ENCODE measurements at places on chromosomes 4 and X.
A peak's percentile ranks its signal among the peaks of the same experiment; 100 is the strongest.

- DNase-seq, result no peak
Observed at GRCh38 chr4:108900018-108900580, 137.2 kb upstream of the ETNPPL start.

- DNase-seq, result no peak
Observed at GRCh38 chrX:153304988-153305736, 16.4 kb downstream of the PNMA6F start.

DNA sequence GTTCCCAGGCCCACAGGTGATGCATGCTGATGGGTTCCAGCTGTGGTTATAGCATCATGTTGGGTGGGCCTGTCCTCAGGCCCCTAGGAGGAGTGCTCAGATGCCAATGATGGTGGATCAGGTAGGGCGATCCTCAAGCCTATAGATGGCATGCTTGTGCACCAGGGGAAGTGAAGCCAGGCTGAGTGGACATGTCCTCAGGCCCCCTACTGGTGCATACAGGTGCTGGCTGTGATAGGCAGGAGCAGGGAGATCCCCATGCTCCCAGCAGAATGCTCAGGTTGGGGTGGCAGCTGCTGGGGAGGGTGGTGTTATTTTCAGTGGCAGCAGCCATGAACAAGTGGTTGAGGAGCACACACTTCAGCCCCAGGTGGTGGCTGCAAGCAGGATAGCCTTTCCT lies 96.0 kb downstream of the SMARCA1 start:
- no peak for DNase-seq

DNA sequence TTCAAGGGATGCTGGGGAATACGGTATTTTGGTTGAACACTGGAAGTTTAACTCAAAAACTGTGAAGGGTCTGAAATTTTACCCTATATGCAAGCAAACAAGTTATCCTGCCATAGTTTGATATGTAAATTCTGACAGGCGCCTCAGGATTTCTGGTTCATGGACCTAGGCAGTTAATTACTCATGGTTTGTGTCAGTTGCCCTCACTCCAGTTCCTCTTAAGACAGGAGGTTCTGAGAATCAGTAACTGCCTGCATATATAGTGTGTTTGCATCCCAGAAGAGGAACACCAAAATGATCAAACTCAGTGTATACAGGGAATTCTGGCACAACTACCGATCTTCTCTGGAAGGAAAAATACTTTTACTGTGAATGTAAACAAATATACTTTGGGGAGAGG lies 360.4 kb upstream of the NWD2 start:
- no peak for DNase-seq

- DNase-seq, result no peak
Observed at GRCh38 chrX:122094611-122095010, 1047.2 kb downstream of the GLUD2 start.

- DNase-seq, result no peak
Observed at GRCh38 chrX:135396566-135396965, 25.2 kb upstream of the SMIM10L2A start.

- DNase-seq, result no peak
Observed at GRCh38 chr4:62917649-62918048, 1491.6 kb downstream of the TECRL start.

- DNase-seq, result no peak
Observed at GRCh38 chr4:57097711-57098110, 12.5 kb downstream of the IGFBP7 start.

GRCh38 chr4:92071587-92071986 lies 232.2 kb upstream of the GRID2 start:
- DNase-seq, result no peak

GRCh38 chr4:71195924-71196323 lies 142.9 kb upstream of the SLC4A4 start:
- no peak for DNase-seq

DNA sequence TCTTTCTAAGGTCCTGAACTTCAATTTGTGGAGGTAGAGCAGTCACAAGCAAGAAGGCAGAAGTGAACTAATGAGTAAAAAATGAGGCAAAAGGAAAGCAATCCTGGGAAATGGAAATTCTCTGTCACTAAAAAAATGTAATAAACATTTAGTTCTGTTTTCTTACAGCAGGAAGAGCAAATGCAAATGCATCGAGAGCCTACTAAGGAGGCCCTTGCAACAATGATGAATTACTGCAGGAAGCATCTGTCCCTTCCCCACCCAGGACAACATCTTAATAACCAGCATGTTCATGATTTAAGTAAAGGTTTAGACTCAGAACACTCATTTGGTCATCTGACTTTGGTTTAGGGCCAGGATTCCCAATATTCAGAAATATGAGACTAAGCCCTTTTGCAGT lies 341.4 kb upstream of the NOCT start:
- no peak for DNase-seq

DNA sequence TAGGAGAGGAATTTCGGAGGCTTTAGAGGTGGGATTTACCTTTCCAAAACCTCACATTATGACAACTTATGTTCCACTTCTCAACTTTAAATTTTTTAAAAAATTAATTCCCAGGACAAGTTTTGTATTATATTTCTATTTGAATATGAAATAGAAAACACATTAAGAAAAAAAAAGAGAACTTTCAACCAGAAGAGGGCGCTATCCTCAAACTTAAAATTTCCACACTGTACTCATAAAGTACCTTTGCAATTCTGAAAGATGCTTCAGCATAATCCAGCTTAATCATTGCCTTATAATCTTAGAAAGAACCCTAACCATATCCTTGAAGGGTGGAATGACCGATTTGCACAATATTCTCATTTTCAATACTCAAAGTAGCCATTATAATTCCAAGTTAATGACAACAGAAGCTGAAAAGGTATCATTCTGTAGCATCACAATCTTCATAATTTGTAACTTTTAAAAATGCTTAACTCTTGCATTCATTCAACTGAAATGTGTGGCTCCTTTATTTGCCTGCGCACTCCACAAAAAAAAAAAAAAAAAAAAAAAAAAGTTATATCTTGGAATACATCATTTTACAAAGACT lies 158.0 kb downstream of the KCNIP4 start:
- no peak for DNase-seq

GRCh38 chr4:182310316-182310715 lies 67.1 kb downstream of the TENM3 start:
- no peak for DNase-seq

DNA sequence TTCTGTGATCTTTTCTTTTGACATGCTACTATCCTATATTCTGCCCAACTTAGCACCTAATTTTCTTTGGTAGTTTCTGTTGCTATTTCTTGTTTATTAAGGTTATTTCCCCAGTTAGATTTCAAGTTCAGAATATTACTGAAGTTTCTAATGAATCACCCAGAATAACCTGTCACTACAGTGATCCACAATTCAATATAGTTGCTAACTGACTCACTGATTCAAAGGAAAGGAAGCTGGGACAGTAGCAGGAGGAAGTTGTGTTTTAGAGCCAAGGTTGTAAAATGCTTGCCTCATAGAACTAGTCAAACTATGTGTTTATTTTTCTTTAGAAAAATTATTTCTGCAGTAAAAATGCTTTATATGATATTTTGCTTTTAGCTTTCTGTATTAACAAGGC lies 37.4 kb downstream of the PAK3 start:
- no peak for DNase-seq

- DNase-seq, result no peak
Observed at GRCh38 chr4:87209182-87209581, 11.2 kb downstream of the KLHL8 start.

DNA sequence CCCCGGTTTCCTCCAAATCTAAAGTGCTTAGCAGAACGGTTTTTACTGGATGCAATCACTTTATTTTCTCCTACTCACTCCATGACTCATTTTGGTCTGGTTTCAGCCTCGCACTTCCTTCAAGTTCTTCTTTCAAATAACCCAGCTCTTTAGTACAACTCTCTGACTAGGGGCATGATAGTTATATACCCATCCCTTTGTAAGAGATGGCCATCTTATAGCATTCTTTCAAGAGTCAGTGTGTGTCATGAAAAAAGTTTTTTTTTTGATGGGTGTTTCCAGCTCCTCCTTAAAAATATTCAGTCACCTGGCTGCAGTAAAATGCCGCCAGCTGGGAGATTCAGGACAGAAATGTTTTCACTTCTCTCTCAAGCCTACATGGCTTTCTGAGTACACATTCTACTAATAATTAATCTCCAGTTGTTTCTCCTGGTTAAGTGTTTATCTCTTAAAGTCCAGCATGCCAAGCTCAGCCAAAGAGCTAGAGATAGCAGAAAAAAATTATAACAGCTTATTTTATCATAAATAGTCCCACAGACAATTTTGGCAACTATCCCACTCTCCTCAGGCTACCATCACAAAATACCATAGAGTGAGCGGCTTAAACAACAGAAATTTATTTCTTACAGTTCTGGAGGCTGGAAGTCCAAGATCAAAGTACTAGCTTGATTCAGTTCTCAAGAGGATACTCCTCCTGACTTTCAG lies 139.3 kb downstream of the GASK1B start:
- no peak for DNase-seq

GRCh38 chr4:23937173-23937572 lies 47.3 kb upstream of the PPARGC1A start:
- no peak for DNase-seq

DNA sequence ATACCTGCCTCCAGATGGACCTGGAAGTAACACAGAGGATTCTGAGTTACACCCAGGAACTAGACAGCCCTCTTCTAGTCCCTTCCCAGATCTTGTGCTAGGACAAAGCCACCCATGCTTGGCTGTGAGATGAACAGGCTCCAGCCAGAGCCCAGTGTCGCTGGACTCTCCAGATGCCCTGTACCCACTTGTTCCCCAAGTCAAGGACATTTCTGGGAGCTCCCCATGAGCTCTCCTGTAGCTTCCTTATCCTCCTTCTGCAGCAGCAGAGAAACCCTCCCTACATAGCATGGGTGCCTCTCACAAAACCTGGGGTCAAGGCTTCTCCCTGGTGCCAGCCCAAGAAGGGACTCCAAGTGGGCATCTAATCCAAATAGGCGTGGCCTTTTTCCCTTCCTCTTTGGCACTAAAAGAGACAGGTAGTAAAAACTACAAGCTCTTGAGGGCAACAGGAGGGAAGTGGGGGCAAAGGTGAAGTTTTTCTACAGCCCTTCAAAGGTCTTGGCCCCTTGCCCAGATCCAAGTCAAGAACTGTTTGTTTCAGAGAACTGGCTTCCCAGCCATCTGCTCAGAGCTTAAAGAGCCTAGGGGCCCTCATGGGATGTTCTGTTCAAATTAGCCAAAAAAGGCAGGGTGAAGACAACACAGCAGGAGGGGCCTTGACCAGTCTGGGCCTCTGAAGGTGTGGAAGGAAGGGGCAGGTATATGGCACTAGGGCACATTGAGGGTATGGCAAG lies 8.5 kb upstream of the ERCC6L start:
- DNase-seq, result no peak

- DNase-seq, result no peak
Observed at GRCh38 chrX:23263892-23264291, 70.8 kb upstream of the PTCHD1 start.

DNA sequence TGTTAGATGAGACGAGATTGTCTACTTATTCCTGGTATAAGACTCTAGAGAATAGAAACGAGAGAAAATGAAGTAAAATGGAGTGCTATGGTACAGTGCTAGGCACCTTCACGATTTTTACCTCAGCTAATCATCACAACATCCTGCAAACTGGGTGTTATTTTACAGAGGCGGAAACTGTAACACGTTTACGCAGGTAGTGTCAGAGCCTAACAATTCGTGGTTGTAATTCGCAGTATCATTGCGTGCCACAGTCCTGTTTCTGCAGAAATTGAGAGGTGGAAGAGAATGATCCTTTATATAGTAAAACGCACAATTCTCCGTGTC lies 383 bp upstream of the TBC1D19 start:
- no peak for DNase-seq

- DNase-seq, result no peak
Observed at GRCh38 chr4:187042251-187042650, 318.6 kb upstream of the FAT1 start.

DNA sequence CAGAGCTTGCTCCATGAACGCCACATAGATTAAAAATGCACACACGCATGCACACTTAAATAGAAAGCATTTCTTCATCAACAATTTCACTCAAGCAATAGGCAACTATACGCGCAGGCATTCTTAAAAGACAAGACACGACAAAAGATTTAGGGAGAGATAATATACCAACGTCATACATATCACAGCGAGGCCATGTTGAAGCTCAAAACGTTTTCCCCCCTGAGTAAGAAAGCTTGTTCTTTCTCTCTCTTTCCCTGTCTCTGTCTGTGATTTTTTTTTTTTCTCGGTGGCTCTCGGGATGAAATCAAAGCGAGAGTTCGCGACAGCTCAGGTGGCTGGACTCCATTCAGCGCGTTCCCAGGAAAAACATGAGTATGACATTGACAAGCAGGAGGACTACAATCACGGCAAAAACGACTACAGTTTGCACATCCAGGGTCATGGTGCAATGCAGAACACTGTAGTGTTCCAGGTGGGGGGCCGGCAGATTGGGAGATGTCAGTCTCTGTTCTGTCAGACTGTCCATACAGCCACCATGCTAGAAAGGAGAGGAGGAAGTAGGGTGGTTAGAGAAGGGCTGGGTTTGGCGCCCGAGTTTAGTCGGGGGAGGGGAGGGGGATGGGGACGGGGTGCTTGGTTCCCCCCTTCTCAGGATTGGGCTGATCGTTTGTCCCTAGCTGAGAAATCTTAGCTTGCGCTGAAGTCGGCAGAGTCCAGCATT lies 30.7 kb downstream of the ARHGEF9 start:
- DNase-seq, result peak; percentile 14

DNA sequence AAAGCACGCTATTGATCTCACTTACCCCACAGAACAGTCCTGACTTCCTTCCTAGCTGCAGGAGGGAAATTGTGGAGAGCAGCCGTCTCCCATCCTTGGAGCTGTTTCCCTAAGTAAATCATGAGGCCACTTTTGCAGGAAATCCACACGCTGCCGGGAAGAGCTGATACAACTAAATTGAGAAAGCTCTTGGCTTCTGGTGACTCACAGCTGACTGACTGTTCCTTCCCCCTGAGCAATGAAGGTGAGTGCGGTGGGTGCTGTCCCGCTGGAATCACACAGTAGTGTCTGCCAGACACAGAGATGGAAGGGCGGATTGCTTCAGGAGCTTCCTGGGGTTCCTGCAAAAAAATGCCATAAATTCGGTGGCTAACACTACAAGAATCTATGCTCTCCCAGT lies 268.9 kb downstream of the ASMT start:
- DNase-seq, result no peak

DNA sequence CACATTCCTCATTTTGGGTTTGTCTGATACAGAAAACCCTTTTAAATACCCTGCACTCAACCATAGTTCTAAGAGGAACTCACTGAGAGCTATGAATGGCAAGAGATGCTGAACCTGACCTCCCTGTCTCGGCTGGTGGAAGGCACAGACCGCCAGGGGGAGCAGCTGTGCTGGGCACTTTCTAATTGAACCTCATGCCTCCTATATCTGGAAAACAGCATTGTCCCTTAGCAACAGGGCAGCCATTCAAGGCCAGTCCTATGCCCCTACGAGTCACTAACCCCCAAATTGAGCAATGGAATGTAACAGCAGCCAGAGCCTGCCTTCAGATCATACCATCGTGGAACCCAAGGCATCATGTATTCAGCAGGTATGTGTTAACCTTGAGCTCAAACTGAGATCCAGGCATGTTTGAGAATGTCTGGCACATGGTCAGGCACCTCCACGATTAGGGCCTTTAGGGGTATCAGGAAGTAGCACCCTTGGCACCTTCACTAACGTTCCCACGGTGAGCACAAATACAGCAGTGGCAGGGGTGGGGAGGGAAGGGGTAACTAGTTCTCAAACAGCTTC lies 5.1 kb downstream of the USP27X start:
- peak; percentile 37 for DNase-seq

- DNase-seq, result no peak
Observed at GRCh38 chr4:183830438-183830985, 74.6 kb upstream of the STOX2 start.
